ENCODE measurements at places on chromosomes 4 and X.
A peak's percentile ranks its signal among the peaks of the same experiment; 100 is the strongest.

DNA sequence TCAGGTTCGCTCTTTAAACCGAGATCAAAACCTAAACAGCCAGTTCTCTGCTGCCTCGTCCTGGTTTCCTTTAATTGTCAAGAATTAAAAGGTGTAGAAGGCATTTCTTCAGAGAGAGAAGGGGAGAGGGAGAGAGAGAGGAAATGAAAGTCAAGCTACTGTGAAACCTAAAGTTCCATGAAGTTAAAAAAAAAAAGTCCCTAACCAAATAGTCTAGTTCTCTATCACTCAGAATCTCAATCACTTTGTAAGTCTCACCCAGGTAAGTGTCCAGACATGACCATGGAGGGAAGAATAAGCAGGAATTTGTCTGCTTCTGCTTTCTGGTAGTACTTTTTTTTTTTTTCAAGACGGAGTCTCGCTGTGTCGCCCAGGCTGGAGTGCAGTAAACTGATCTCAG, 18.8 kb upstream of the SMIM14 start:
- DNase-seq: no peak

GRCh38 chrX:136353526-136354093, 52.8 kb downstream of the ADGRG4 start:
- DNase-seq: no peak

DNA sequence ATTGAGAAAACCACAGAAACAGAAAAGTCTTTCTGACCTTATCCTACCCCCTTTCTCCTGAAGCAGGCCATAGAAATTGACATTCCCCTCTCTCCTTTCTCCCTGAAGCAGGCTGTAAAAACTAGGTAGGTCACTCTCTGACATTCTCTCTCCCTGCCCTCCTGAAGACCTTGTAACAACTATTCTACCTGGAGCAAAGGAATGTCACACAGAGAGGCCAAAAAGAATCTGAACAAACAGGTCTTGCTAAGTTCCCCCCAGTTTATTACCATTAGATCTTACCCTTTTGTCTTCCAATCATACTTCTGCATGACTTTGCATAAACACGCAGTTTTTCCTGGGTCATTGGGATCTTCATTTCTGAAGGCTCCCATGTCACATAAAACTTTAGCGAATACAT, 198.3 kb upstream of the GYPA start:
- DNase-seq: no peak

DNA sequence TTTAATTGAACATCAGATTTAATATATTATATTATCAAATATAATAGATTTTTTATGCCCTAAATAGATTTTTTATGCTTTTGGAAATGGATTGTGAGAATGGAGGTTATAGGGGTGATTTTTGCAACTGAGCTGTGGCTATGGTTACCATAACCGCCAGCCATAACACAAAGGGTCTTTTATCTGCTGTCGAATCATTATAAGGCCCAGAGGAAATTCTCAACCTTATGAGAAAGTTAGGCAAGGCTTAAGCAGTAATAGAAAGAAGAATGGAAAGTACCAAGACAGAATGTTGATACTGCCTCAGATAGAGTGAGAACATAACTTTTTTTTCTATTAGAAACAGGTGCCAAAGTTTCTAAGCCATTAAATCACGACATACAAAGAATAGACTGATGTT, 26.3 kb upstream of the CXCL6 start:
- no peak for DNase-seq

DNA sequence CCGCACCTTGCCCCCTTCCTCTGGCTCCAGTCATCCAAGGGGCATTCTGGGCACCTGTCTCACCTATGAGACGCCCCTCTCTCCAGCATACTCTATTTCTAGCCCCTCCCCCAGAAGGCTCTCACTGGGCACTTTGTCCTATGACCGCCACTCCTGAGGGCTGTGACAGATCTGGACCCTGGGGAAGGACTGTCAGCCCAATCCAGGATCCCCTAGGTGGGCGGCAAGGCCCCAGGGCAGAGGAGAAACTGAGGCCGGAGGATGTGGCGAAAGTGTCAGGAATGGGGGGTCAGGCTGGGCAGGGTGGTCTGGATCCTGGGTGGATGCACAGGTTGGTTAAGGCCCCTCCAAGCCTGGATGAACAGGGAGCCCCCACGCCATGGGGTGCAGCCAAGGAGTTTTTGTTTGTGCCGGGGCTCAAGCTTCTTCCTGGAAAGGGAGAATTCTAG, 16.2 kb upstream of the NAT8L start:
- no peak for DNase-seq

- DNase-seq: no peak
These were observed 300.8 kb downstream of the ZNF674 start for GRCh38 chrX:46244451-46244850.

- DNase-seq: no peak
These were observed 39.4 kb downstream of the ATP1B4 start for GRCh38 chrX:120401301-120401700.

DNA sequence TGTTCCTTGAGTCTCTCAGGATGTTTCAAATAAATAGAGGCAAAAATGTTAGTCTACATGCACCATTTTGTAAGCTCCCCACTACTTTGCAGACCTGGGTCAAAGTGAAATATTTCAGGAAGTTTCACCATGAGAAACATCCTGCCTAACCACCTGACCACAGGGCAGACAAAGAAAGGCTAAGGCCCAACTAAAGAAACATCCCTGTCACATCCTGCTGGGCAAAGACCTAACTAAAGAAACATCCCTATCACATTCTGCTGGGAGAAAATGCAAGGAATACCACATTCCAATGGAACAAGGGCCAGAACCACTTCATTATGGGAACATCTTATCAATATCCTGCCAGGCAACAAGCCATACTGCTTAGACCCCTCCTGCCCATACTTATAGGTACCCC, 1303.4 kb downstream of the TECRL start:
- no peak for DNase-seq

DNA sequence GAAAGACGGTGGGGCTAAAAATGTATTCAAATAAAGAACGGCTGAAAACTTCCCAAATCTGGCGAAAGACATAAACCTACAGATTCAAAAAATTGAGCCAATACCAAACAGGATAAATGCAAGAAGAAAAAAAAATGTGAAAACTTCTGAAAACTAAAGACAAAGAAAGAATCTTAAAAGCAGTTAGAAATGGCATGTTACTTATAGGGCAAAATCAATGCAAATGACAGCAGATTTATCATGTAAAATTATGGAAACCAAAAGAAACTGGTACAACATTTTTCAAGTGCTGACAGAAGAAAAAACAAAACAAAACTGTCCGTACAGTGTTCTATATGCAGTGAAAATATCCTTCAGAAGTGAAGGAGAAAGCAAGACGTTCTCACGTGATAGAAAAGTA, 239.0 kb downstream of the PDGFC start:
- no peak for DNase-seq

- no peak for DNase-seq
These were observed 204.8 kb downstream of the CFAP299 start for GRCh38 chr4:80540349-80540748.

DNA sequence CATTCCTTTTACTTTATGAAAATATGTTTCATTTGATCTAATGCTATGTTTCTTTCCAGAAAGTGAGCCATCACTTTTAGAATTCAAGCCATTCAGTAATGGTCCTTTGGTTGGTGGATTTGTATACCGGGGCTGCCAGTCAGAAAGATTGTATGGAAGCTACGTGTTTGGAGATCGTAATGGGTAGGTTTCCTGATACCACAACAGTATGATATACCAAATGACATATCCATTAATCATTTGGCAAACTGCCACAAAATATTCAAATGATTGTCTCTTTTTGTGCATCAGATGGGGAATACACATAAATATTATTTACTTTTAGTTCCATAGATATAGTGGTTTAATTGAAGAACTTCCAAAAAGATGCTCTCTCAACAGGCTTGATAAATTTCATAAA, 68.2 kb downstream of the HHIP start:
- no peak for DNase-seq

- DNase-seq: no peak
These were observed 8.9 kb downstream of the PSAPL1 start for GRCh38 chr4:7425591-7426468.

GRCh38 chrX:116342903-116343302, 93.5 kb upstream of the SLC6A14 start:
- DNase-seq: no peak

DNA sequence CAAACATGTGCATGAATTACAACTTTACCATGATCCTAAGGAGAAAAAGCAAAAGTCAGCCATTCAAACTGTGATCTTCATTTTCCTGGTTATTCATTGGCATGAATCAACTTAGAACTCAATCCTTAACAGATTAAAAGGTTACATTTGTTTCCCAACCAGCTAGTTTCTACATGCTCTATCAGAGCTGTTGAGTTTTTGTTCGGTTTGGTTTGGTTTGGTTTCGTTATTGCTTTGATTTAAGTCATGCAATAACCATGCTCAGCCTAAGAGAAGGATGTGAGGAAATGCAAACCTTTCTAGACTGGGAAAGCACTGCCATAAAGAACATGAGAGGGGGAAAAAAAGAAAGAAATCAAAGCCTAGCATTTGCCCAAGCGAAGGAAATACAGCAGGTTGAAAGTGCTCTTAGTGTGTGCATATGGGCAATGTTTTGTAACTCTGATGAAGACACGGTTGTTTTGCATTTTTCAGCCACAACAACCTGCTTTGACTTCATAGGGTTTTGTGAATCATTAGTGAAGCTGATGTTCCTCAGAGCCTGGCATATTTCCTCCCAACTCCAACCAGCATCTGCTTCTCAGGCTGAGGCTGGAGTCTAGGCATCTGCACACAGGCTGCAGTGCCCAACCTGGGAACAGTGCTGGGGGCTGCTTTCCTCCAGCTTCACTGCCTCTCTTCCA, 234.3 kb downstream of the ZNF674 start:
- no peak for DNase-seq

GRCh38 chr4:124631760-124632159, 80.8 kb downstream of the ANKRD50 start:
- peak; percentile 16 for DNase-seq

- DNase-seq: no peak
These were observed 232.7 kb downstream of the ARHGAP24 start for GRCh38 chr4:85707611-85708010.
